Mesendoderm (in vitro differentiated cells): ENCODE measurements at places on chromosomes 6 and 20.

DNA sequence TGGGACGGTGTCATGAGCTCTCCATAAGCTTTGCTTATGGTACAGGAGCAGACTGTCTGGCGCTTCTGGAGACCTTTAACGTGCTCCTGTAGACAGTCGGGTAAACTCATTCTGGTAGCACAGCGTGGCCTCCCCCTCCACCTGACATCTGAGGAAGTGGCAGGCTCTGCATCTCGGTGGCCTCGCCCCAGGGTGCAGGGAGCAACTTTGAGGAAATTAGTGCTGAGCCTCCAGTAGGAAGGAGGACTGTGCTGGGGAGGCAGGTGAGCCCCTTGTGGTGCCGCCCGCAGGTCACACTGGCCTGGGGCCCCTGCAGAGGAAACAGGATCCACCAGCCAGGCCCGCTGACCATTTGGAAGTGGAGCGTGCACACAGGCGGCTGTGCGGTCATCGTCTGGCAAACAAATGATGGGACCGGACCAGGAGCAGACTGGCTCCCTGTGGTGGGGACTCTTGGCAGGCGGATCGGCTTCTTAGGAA lies 57.9 kb downstream of the SYNJ2 start:
- DNase-seq = no peak

GRCh38 chr6:63565058-63565726 lies 7.1 kb upstream of the LOC128125822 start:
- DNase-seq = no peak

DNA sequence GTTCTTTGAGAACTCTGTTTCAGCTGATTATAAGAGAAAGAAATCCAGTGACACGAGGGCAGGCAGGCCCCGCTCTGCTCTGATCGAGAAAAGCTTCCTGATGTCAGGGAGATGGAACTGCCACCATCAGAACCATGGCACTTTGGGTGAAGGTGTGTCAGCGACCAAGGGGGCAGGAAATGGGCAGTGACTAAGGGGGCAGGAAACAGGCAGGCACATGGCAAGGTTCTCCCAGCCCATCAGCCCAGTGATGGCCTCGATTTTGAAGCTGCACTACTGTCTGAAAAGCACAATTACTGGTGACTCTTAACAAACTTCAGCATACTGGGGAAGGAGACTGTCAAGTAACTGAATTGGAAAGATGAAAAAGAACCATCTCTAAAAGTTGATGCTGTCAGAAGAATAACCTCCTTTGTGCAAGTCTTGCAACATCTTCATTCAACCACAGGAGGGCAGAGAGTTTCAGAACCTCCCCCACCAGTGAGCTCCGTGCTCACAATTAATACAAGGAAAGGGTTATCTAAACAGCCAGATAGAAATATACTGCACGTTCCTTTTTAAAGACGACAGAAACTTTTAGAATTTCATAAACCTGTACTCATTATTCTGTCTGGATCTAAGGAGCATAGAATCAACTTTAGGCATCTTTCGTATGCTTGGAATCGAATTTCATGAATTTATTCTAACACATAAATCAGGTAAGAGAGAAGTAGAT lies 39.1 kb downstream of the TMX4 start:
- peak; percentile 51 for DNase-seq

DNA sequence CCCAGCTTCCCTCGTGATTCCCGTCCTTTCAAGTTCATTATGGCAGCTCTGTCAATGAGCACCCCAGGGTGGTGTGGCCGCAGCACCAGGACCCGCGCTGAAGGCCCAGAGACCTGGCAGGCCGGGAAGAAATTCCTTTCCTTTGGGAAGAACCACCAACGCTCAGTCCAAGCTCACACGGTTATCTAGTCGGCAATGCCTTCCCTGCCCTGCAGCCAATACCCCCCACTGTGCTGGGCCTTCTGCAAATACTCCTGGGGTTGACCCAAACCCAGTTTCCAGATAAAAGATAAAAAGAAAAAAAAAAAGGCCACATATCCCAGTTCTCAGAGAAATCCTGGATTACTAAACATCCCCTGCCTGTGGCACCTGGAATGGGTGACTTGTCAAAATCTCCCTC lies 28.7 kb downstream of the PXDC1 start:
- peak; percentile 47 for DNase-seq

DNA sequence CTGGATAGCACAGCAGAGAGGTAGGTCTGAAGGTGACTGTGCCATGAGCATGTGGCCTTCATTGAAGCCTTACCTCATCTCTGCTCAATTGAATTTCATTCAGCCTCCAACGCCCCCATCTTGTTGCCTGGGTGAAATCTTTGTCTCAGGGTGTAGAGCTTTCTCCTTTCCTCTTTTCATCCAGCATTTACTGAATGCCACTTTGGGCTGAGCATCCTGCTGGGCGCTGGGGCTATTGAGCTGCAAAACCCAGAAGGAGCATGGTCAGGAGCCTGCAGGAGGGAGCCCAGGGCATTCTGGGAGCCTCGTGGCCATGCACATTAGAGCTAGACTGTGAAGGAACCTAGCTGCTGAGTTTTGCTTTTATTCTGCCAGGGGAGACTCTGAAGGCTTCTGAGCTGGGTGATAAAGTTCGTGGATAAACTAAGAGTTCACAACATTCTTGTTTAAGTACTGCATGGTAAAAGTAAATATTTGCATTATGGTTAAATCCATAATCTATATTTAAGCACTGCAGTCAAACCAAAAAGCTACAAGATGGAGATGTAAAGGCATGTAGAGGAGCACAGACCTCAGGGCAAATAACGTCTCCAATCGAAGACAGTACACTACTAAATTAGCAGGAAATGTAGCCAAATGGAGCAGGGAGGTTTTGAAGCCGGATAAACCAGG lies 13.2 kb upstream of the ASXL1 start:
- peak; percentile 26 for DNase-seq

- DNase-seq = no peak
These were observed 10.9 kb downstream of the IL20RA start for GRCh38 chr6:137033828-137034227.

GRCh38 chr20:59706400-59706693 lies 102.0 kb downstream of the PHACTR3 start:
- no peak for DNase-seq

DNA sequence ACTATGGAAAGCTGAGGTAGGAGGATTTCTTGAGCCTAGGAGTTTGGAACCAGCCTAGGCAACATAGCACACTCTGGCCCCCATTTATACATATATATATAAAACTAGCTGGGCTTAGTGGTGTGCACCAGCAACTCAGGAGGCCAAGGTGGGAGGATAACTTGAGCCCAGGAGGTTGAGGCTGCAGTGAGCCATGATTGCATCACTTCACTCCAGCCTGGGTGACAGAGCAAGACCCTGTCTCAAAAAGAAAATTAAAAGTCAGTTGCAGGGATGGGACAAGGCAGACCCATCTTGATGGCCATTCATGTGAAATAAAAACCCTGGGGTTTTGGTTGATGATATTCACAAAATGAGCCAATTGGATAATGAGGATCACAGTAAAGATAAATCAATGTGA lies 6.6 kb upstream of the GTF2H4 start:
- no peak for DNase-seq

GRCh38 chr20:4552075-4552640 lies 169.6 kb upstream of the PRND start:
- DNase-seq = no peak

- DNase-seq = no peak
These were observed 255.5 kb downstream of the KIF16B start for GRCh38 chr20:16317445-16318362.

DNA sequence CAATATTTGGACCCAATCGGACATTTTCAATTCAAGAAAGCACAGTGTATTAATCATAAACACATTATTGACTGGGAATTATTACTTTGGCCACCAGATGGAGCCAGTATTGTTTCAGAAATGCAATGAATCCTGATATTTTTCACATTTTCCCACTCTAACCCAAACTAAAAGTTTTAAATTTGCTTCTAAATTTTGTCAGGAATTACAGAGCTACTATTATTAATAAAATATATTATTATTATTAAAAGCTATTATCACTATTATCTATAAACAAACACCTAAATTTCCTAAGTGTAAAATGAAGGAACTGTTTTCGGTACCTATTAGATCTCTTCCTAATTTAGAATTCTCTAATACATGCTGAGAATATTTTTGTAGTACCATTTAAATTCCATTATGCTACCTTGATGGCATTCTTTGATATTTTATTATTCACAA lies 245.3 kb downstream of the OGFRL1 start:
- no peak for DNase-seq

- no peak for DNase-seq
These were observed 699.1 kb downstream of the EPM2A start for GRCh38 chr6:145036236-145036635.

GRCh38 chr6:167787896-167788562 lies 38.7 kb upstream of the AFDN start:
- DNase-seq = no peak

DNA sequence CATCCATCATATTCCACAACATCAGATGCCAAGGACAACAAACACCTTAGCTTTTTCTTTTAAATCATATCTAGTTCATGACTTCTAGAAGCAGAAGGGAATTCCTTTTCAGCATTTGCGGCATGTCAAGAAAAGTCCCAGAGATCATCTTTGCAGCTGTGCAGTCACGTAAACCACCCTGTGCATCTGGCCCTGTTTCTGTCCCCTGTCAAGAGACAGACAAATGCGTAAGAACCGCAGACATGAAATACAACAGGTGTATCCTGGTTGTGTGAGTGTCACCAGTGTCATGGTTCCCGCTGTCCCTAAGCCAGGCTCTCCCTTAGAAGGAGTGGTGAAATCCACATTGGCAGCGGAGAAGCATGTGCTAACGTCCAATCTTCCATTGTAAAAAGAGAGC lies 28.1 kb downstream of the LY86 start:
- DNase-seq = no peak

DNA sequence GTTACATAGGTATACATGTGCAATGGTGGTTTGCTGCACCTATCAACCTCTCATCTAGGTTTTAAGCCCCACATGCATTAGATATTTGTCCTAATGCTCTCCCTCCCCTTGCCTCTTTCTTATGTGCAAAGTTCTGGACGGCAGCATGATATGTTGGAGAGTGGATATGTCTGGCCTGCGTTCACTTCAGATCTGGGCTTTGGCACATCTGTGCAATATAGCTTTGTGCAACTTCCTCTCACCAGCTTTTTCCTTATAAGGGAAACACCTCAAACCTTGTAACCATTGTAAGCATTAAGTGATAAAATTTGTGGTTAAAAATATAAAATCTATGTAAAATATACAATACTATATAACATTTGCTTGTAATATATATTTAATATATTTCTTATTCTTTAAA lies 288.0 kb downstream of the PHACTR1 start:
- DNase-seq = no peak

- no peak for DNase-seq
These were observed 3.2 kb downstream of the CD40 start for GRCh38 chr20:46121184-46121930.

DNA sequence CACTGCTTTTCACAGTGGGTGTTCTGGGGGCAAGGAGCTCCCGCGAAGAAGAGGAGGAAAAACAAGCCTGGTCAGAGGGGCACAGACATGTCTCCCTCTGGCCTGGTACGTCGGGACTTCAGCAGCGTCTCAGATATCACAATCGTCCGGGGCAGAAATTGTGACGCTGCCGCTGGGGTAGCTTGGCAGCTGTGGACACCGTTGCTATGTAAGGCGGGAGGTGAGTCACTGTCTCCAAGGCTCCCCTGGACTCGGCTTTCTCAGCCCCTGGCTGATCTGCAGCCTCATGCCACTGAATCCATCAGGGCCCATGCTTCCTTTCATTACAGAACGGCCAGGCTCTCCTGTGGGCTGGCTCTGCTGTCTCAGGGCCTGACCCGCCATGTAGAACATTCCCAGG lies 98.7 kb downstream of the SULF2 start:
- DNase-seq = peak; percentile 53

DNA sequence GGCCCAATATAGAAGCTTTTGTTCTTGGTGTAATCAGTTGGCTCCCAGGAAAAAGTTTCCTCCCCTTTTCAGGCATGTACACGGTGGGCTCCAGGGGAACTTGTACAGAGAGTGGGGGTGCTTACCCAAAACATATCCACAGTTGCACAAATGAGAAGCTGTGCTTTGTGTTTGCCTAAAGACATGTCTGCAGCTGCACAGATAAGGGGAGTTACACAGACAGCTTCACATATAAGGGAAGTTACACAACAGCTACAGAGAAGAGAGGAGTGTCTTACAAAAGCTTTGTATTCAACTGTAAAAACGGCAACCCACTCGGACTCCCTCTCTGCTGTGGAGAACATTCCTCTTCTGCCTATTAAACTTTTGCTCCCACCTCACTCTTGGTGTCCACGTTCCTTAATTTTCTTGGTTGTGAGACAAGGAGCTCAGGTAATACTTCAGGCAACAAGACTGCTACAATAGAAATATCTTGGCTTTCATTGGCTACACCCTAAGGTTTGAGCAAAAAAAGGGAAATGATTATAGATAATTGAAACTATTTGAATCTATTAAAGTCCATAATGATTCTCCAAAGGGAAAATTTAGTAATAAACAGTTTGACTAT lies 7.4 kb upstream of the PNRC1 start:
- DNase-seq = no peak

DNA sequence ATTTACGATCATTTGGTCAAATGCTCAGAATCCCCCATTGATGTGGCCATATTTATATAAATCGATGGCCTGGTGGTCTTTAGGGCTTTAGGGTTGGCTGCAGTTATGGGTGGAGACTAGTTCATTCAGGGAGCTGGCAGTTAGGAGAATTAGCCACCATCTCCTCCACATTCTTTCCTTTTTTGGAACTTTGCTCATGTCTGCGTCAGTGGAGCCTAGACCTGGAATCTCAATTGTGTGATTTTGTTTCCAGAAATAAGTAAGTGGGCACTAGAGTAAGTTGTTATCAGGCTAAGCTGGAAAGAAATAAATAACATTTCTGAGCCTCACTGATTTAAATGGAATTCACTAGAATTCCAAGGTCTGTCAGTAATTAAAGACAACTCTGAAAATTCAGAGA lies 29.0 kb upstream of the ELOVL5 start:
- no peak for DNase-seq

DNA sequence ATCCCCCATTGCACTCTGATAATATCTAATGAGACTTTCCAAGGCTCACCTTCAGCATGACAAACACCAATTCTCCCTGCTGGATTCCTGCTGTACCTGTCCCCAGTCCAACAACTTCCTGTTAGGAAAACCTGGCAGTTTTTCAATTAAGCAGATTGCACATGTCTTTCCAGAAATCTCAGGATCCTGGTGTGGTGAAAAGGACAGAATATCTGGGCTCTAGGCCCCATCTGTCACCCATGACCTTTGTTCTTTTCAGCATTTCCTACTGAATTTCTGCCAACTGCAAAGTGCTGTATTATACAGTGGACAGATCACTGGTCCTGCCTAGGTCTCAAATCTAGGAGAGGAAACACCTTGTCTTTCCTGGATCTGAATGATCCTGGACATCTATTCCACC lies 27.7 kb upstream of the DTNBP1 start:
- DNase-seq = no peak

- peak; percentile 76 for DNase-seq
These were observed 170.3 kb upstream of the AHI1 start for GRCh38 chr6:135667691-135668455.

- DNase-seq = peak; percentile 21
These were observed 443.8 kb upstream of the MANEA start for GRCh38 chr6:95133578-95133977.

GRCh38 chr6:5361396-5361795 lies 100.1 kb downstream of the FARS2 start:
- DNase-seq = no peak
